Stimulated activated CD8-positive, alpha-beta memory T cell treated with anti-CD3 and anti-CD28 coated beads, Interleukin-12 subunit alpha, Interleukin-12 subunit beta, amount 100 ng/mL, for 1 hour (primary cell): ENCODE measurements at places on chromosomes 6 and 20.

- DNase-seq = no peak
Measured at GRCh38 chr6:5184218-5184617, 76.5 kb downstream of the LYRM4 start.

DNA sequence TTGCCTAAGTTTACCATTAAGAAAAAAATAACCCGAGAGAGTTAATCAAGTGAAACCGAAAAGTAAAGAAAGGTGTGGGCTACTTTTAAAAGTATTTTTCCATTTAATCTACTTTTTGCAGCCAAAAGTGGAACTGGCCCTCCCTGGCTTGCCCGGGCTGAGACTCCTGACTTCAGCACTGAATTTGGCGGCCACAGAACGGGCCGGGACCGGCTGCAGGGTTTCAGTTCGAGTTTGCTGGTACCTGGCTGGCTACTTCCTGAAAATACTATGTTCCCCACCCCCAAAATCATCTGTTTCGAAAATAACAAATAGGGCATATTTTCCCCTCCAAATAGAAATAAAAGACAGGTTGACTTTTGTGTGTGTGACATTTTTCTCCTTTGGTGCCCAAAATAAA is 173.4 kb upstream of the EXOC2 start:
- no peak for DNase-seq

DNA sequence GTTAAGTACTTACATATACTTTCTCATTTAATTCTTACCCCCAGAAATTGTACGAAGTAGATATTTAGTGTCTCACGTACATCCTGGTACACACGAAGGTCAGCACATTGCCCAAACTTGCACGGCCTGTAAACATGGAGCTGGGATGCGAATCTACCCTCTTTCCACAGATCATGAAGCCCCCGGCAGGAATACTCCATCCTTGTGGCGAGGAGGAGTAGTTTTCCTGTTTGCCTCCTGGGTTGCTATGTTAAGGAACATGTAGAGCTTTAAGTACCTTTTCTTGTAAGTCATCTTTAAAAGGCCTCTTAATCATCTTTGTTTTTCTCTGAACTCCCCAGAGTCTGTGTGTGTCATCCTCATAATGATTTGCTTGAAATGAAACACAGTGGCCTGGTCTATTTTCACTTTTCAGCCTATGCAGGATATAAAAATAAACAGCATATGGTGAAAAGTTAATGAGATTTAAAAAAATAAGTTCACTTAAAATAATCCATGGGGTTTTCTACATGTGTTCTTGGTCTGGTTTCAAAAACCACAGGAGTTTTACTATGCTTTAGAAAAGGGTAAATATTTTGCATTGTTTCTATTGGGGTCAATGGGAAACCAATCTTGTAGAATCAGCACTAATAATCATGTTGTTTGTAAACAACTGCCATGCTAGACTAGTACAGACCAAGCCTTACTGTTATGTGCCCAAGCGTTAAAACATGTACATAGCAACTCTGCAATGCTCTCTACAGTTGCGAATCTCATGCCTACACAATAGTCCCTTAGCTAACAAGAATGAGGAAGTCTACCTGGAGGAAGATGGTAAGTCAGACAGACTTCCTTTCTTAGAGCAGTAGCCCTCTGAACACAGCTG is 9.3 kb upstream of the ARID1B start:
- no peak for DNase-seq

- no peak for DNase-seq
Measured at GRCh38 chr6:29559524-29560287, at the start of gene UBD. Gene UBD (minus strand): TSS chr6:29559732. CDS start chr6:29559701, 31 bp downstream.

DNA sequence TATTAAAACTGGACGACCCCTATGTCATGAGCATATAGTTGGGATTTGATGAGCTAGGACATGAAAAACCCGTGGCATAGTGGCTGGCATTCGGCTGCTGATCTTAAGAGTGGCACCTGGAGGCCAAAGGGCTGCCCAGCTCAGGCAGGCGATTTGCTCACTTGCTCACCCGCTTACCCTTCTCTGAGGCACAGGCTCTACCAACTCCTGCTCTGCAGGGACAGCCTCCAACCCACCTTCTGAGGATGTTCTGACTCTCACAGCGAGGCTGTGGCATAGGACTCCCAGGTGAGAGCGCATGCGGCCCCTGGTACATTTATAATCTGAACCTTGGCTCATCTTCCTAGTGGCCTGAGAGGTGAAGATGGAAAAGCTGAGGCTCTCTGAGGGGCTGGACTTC is 995 bp downstream of the RSPO4 start:
- DNase-seq = no peak

DNA sequence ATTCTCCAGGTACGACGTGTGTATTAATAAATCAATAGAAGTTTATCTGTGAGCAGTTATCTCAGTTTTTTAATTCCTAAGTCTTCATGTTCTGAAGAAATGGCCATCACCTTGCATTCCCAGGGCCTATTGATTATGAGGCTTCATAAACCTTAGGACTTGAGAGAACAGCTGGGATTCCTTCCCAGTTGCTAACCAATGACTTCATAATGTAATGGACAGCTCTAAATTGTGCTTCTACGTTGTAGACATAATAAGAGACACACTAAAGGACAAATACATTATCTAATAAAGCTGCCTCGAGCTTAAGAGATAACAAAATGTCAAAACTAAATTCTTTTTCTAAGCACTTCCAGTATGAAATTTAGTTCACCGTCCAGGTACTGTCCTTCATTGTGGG is 30.6 kb downstream of the TSHZ2 start:
- DNase-seq = no peak

- no peak for DNase-seq
Measured at GRCh38 chr20:40359131-40359912, 329.7 kb downstream of the MAFB start.

DNA sequence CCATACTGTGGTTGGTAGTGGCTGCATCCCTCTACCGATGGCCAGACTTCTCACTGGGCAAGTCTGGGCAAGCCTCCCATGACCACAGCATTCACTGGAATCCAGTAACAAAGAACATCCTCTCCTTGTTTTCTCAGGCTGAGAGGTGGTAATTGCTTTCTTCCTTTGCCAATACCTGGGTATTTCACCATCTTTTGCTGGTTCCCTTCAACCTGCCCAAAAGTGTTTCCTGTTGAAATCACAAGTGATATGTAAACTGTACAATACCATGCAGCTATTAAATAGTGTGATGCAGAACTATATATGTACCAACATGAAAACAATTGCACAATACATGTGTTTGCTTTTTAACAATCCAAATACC is at the start of gene PTCHD4:
Gene PTCHD4, minus strand, starts transcription at position 55 of the 364 bp plus-strand sequence. CDS start 42,240 bp downstream, outside the sequence.
- no peak for DNase-seq

DNA sequence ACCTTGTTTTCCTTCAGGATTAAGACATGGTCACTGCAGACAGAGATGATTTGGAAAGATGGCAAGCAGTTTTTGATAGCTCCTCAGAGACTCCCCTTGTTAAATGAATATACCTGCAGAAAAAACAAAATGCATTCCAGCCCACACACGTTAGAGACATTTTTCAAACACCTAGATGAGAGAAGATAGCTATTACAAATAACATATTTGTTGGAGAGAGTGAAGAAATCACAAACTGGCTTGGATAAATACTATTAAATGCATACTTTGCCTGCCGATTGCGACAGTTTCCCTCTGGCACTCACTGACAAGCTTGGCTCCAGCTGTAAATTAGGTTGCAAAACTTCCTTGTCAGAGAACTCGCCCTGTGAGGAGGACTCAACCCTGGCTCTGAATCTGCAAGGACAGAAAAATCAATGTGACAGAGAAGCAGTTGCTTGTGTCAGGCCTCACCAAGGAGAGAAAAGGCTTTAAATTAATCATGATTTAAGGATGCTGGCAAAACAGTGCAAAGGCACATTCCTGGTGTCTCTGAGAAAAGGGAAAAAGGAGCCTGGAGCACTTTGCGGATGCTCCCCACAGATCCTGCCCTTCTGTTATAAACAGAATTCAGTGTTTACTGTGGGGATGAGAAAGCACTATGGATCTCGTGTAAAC is 423.7 kb upstream of the MARCKS start:
- no peak for DNase-seq

DNA sequence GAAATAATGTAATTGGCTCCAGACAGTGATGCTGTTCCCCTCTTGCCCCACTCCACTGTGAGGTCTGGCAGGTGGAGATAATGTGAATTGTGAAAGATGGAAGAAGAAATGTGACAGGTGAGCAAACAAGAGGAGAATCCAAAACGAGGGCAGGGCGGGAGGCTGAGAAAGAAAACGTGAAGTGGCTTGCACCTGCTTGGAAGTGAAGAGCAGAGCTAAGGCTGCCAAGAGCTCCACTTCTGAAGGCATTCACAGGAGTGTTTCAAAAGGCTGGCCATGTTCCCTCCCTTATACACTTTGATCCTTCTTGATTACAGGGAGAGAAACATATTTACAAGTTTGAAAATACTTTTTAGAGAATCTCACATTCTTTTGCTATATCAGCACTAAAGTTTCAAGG is 359.4 kb downstream of the EPHA7 start:
- DNase-seq = no peak

DNA sequence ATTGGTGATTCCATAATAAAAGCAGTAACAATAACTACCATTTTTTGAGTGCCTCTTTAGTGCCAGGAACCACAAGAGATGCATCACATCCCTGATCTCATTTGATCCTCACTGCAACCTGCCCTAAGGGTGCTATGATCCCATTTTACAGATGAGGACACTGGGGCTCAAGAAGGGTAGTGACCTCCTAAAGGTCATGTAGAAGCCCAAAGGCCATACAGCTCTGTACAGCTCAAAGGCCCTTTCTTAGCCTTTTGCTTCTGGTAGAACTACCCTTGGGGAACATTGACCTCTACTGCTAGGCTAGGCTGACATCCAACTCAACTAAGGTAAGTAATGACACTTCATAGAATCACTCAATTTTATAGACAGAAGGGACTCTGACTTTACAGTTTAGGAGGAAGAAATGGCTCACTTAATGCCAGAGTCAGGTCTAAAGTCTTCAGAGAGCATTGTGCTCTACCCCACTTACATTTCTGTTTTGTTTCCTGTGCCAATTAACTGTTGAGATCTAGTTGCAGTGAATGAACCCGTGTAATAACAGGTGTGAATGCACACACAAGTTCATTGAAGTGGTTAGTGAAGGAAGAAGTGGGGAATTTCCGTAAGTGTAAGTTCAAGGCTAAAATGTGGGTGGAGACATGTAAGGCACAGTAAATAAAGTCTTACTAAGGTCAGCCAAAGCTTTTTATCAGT is 10.7 kb downstream of the SLC9A8 start:
- no peak for DNase-seq

DNA sequence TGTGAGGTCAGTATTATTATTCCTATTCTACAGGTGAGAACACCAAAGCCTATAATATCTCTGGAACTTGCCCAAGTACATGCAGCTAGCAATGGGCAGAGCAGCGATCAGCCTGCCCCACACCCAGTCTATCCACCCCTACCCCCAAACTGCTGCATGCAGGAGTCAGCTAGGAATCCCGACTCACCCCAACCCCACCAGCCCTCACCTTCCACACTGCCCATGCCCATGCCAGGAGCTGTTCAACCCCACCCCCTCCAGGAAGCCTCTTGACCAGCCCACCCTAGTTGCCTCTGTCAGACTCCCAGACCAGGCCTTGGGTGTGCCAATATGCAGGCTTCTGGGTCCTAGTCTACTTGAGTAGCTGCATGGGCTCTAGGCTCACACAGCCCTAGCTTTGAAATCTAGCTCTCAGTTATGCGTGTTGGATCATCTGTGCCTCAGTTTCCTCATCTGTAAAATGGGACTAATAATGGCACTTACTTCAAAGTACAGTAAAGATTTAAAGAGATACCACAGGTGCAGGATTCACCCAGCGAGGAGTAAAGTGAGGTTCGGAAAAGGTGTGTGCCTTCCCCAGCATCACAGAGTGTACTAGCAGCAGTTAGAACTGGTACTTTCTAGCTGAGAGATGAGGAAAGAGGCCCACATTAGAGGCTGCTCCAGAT is 173.2 kb downstream of the VEGFA start:
- DNase-seq = no peak

GRCh38 chr6:37284781-37285180 is 26.8 kb upstream of the TMEM217 start:
- no peak for DNase-seq

- no peak for DNase-seq
Measured at GRCh38 chr6:121516331-121516730, 80.9 kb downstream of the GJA1 start.

DNA sequence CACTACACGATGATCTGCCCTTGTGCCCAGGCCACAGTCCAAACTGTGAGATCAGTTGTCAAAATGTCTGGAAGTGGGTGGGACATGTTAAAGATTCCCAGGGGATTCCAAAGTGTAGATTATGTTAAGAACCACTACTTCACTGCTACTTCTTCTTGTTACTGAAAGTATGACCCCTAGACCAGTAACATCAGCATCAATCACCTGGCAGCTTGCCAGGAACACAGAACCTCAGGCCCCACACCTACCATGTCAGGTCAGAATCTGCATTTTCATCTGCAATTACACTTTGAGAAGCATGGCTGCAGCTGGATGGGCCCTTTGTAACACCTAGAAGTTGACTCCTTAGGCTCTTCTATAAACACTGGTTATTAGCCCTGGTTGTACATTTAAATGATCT is 36.1 kb downstream of the RFPL4B start:
- DNase-seq = no peak

- no peak for DNase-seq
Measured at GRCh38 chr20:11497545-11497944, 420.1 kb upstream of the BTBD3 start.

DNA sequence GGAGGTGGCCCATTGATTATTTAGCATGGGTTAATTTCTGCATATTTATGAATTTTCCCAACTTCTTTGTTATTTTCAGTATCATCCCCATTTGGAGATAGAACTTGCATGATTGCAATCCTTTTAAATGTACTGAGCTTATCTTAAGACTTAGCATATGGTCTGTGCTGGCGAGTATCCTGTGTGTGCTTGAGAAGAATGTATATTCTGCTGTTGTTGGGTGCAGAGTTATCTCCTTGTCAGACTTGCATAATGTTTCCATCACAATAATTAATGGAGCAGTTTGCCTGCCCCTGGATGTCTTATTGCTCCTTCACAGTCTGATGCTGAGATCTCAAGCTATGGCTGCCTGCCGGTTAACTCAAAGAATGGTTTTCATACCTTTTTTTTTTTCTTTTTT is 112.6 kb downstream of the CDYL start:
- no peak for DNase-seq

DNA sequence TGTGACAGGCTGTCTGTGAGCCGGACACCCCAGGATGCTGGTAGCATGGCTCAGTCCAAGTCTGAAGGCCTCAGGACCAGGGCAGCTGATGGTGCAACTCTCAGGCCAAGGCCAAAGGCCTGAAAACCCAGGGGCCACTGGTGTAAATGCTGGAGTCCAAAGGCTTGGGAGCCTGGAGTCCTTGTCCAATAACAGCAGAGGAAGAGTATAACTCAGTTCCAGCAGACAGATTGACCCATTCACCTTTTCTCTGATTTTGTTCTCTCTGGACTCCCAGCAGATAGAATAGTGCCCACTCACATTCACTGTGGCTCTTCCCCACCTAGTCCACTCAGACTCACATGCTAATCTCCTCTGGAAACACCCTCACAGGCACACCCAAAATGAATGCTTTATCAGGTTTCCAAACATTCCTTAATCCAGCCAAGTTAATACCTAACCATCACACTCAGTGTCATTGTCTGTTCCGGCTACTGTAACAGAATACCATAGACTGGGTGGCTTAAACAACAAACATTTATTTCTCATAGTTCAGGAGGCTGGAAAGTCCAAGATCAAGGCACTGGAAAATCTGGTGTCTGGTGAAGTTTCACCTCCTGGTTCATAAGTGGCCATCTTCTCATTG is 5.0 kb upstream of the TRAF3IP2 start:
- DNase-seq = no peak

- DNase-seq = no peak
Measured at GRCh38 chr6:16217156-16217721, 21.1 kb upstream of the GMPR start.

- DNase-seq = no peak
Measured at GRCh38 chr20:16243470-16243869, 329.8 kb downstream of the KIF16B start.

GRCh38 chr20:38136421-38137245 is 28.4 kb downstream of the TGM2 start:
- no peak for DNase-seq
